ENCODE measurements at places on chromosomes 3 and 15.
A peak's percentile ranks its signal among the peaks of the same experiment; 100 is the strongest.

GRCh38 chr3:4413467-4413866 lies 53.6 kb downstream of the SUMF1 start:
- DNase-seq: no peak

GRCh38 chr3:49198611-49199230 lies 27.3 kb downstream of the KLHDC8B start:
- DNase-seq: no peak

DNA sequence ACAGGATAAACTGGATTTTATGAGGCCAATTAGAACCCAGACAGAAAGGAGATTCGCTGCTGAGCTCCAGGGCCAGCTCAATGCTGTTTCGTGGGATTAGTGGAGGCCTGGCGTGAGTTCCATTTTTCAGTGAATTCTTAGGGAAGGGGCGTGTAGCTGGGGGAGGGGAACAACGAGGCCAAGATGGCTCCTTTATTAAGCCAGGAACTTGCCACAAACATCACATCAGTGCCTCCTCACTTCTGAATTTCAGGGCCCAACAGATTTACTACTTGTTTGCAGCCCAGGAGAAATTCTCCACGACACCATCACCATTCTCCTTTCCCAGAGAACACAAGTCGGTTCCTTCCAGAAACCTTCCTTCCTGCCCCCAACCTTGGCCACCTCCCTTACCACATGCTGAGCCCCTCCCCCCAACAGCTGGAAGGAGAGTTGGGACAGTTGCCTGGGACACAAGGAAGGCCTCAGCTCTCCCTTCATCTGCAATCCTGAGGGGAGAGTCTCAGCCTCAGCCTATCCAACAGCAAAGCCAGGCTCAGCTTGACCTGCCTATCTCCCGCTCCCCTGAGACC lies 5.8 kb downstream of the IGDCC4 start:
- no peak for DNase-seq

- no peak for DNase-seq
Measured at GRCh38 chr15:50415752-50416404, 8.3 kb upstream of the USP8 start.

DNA sequence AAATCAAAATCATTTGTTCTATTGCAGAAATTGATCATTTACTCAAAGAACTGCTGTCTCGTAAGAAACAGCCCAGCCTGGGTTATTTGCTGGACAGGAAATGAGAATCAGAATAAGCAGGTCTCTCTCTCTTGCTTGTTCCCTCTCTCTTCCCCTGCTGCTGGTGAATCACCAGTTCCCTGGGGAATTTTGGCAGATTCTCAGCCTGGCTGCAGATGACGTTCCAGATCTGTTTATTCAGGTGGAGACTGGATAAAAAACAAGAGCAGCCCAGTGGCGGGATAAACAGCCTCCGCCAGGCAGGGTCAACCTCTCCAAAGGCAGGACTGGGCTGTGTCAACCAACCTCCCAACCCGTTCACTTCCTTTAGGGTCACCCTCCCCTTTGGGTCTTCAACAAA lies 72.1 kb downstream of the LRIG1 start:
- no peak for DNase-seq

DNA sequence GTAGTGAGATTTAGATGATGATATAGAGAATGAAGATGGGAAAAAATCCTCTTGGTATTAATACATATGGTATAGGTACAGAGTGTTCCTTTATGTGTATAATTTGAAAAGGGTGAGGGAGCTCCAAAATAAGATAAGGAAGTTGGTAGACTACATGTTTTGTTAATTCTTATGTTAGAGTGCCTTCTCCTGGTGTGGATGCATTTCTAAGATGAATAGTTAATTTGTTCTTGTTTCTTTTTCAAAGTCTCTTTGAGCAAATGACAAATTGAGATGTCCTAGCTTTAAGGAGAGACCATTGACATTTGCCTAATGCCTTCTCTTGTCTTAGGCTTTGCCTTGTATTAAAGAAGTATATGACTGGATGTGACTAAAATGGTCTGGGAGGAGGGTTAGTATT lies 34.1 kb downstream of the AKAP13 start:
- DNase-seq: no peak

DNA sequence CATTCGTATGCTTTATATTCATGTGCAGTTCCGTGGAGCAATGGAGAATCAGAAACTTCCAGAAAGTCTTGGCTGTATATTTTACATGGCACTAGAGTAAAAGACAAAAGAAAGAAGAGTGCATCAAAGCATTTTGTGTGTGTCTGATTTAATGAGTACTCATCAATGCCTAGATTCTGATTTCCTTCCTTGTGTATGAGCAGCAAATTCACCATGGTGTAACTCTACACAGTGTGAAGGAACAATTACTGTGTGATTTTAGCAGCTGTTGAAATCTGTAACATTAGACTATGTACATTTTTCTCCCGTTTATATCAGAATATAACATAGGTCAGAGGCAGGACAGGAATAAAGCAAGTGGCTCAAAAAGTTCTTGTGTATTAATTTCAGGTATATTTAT lies 102.0 kb upstream of the TSC22D2 start:
- DNase-seq: no peak

GRCh38 chr3:143283432-143284128 lies 164.0 kb downstream of the CHST2 start:
- no peak for DNase-seq

DNA sequence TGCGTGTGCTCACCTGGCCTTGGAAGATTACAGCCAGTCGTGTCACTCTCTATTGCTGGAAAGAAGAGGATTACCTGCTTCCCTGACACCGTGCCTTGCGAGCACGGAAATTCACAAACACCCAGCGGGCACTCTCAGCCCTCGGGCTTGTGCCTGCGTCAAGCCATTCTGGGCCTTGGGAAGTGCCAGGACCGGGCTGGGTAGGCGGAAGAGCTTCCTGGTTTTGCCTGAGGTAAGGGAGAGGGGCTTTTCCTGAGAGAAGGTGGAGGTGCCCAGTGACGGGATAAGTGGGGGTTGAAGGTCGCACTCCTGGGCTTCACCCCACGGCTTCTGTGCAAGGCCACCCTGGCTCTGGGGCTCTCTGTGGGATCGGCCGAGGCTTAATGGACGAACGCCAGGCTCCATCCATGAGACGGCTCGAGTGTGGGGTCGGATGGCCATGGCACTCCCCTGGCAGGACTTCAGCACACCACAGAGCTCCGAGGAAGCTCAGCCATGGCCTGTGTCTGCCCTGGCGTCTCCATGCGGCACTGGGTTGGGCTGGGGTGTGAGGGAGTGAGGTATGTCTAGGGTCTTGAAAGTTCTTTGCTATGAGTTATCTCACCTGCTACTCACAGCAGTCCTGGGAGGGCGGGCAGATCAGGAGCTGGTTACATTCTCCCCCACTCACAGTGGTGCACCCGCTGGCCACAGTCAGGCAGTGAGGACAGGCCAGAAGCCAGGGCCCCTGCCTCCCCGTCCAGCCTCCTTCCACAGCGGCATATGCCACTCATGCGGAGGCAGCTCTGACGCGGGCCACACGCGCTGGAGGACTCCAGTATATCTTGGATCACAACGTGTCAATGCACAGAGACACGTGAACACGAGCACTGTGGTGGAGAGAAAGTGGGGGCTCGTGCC lies 209.0 kb downstream of the XXYLT1 start:
- DNase-seq: no peak

- no peak for DNase-seq
Measured at GRCh38 chr3:122466701-122467240, 48.0 kb downstream of the KPNA1 start.

DNA sequence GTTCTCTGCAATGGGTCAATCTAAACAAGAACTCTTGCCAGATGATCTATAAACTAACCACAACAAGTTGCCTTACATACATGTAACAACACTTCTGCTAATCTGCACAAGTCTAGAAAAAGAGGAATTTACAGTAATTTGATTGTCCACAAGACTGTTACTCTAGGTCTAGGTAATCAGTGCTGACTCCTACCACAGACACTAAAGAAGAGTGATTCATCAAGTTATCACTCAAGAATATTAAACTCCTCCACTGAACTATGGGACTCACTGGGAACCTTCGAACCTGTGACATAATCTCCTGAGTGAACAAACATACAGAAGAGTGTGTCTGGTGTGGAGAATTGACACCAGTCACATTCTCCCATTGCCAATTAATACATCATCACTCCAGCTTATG lies 138.3 kb downstream of the ANXA2 start:
- no peak for DNase-seq

DNA sequence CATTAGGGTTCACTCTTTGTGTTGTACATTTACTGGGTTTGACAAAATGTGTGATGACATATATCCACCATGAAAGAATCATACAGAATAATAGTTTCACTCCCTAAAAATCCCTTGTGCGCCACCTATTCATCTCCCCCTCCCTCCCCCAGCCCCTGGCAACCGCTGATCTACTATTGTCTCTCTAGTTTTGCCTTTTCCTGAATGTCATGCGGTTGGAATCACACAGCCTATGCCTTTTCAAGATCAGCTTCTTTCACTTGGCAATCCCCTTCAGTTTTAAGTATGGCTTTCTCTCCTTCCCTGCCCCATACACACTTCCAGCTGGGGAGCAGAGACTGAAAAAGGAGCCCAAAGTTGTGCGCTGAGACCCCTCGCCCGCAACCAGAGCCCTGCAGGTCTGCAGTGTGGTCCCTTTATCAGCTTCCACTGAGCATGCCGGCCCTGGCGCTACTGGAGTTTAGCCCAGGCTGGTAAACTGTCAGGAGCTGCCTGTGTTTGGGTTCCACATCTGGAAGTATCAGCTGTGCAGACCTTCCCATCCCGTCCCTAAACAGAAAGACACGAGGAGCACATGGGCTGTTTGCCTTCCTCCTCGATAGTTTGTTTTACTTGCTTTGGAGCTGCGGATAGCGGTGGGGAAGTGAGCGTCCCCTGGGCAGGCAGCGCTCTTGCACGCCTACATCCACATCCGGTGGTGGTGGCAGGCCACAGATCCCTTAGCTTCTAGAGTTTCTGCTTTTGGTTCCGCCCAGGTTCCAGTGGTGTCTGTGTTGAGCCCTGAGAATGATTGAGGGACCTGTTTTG lies 12.3 kb downstream of the BOC start:
- DNase-seq: no peak

- no peak for DNase-seq
Measured at GRCh38 chr3:44513513-44513912, 36.0 kb upstream of the ZNF445 start.

DNA sequence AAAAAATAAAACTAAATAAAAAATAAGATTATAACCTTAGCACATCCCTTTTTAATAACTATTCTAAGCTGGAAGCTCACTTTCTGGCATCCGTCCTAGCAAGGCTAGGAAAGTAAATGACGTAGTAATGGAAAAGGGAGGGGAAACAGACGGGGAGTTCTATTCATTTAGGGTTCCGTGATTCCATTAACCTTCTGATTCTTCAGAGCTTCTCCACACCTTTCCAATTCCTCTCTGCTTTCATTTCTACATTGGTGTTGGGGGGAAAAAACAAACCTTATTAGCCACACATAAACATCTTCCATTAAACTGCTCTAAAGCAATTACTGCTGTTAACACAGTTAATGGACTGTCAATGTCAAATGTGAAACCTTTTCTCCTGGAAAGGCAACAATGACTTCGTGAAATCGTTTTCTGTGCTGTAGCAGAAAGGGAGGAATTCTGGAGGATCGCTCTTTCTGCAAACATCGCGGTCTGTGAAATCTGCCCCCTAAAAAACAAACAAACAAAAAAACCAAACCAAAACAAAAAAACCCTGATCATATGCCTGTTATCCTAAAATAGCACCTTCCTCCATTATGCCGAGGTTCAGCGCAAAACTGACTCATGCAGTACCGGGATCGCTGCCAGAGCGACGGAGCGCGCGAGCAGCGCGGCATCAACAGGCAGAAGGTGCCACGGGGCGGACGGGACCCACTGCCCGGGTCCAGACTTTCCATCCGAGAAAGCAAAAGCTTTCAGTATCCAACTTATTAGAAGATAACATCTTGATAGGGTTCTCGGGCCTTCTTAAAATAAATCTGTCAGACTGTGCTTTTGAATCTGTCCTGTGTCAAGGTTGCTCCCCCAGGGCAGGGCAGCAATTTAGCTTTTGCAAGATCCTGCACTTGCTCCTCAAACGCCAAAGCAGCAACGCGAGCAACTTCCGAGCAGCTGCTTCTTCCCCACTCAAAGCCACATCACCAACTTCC lies 156.2 kb downstream of the FGF12 start:
- no peak for DNase-seq

GRCh38 chr3:98978068-98978811 lies 76.7 kb upstream of the DCBLD2 start:
- DNase-seq: no peak

GRCh38 chr15:89215627-89216026 lies 5.8 kb downstream of the RLBP1 start:
- DNase-seq: no peak

- DNase-seq: no peak
Measured at GRCh38 chr3:114452256-114452655, 158.4 kb downstream of the TIGIT start.

DNA sequence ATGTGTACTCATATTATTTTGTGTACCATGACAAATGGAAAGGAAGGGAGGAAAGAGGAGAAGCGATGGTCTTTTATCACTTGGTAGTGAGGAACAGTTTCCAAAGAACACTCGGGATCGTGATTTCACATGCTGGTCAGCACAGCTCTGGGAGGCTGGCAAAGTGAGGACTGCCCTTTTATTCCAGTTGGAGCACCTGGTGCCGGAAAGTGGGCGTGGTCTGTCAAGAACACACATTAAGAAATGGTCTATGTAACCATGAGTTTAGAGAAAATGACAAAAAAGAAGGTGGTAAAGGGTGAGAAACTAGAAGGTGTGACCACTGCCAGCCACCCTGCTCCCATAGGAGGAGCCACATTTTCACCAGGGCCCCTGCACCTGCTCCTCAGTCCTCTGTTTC lies 7.0 kb upstream of the TSEN2 start:
- no peak for DNase-seq

- no peak for DNase-seq
Measured at GRCh38 chr3:111603679-111604078, 8.5 kb upstream of the ZBED2 start.

- no peak for DNase-seq
Measured at GRCh38 chr15:80816049-80816653, 37.0 kb downstream of the CEMIP start.

GRCh38 chr15:71781965-71782265 lies 28.4 kb upstream of the NR2E3 start:
- DNase-seq: no peak

- DNase-seq: no peak
Measured at GRCh38 chr3:188761964-188762363, 409.8 kb upstream of the TPRG1 start.

DNA sequence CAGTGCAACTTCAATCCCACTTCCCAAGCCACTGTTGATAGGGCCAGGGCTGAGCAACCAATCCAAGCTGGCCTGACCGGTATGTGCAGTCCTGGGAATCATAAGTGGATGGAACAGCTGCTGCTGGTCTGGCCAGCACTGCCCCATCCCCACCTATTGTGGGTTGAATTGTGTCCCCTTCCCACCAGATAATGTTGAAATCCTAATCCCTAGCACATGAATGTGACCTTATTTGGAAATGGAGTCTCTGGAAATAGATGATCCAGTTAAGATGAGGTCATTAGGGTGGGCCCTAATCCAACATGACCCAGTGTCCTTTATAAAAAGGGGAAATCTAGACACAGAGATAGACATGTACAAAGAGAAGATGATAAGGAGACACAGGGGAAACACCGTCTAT lies 13.7 kb upstream of the PDIA5 start:
- DNase-seq: no peak

- no peak for DNase-seq
Measured at GRCh38 chr15:63899193-63899592, 65.4 kb upstream of the HERC1 start.

- no peak for DNase-seq
Measured at GRCh38 chr3:105373383-105373782, 6.7 kb downstream of the ALCAM start.

- DNase-seq: no peak
Measured at GRCh38 chr15:38853608-38854007, 289.0 kb upstream of the RASGRP1 start.

GRCh38 chr3:159804726-159805410 lies 183.8 kb upstream of the IL12A start:
- DNase-seq: peak; percentile 69

Data from NCI-H1417 treated with DMSO at 0.1 percent for 48 hours (cell line).